ENCODE measurements at places on chromosomes 2 and 18.

GRCh38 chr2:143560724-143561123 is 431.5 kb downstream of the ARHGAP15 start:
- no peak for DNase-seq

- DNase-seq = no peak
Measured at GRCh38 chr2:169141713-169142352, 72.5 kb downstream of the DHRS9 start.

DNA sequence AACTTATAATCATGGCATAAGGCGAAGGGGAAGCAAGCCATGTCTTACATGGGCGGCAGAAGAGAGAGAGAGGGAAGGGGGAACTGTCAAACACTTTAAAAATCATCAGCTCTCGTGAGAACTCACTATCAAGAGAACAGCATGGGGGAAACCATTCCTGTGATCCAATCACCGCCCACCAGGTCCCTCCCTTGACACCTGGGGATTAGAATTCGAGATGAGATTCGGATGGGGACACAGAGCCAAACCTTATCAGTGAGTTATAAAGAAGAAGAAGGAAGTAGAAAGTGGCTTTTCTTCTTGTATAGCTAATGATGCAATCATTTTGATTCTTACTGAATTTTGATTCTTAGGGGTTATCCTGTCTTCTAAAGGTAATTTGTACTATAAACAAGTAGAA is 51.4 kb downstream of the SMCHD1 start:
- DNase-seq = no peak

DNA sequence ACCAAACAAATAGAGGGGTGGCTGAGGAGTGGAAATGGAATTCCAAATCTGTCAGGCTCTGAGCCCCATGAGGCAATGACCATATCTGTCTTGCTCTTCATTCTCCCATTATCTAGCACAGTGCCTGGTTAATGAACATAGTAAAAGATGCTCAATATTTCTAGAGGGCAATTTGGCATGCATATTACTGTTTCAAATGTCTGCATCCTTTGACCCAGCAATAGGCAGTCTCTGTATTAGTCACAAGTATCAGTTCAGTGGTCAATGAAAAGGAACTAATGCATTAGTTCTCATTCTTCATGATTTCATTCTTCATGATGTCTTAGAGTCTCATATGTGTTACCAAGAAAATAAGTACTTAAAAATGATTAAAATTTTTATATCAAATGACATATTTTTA is 28.4 kb upstream of the MALL start:
- DNase-seq = no peak

GRCh38 chr2:239727182-239727775 is 297.9 kb downstream of the NDUFA10 start:
- no peak for DNase-seq

GRCh38 chr2:171880774-171881173 is 13.3 kb downstream of the SLC25A12 start:
- no peak for DNase-seq

GRCh38 chr2:111918383-111918806 is 20.0 kb downstream of the MERTK start:
- DNase-seq = no peak

DNA sequence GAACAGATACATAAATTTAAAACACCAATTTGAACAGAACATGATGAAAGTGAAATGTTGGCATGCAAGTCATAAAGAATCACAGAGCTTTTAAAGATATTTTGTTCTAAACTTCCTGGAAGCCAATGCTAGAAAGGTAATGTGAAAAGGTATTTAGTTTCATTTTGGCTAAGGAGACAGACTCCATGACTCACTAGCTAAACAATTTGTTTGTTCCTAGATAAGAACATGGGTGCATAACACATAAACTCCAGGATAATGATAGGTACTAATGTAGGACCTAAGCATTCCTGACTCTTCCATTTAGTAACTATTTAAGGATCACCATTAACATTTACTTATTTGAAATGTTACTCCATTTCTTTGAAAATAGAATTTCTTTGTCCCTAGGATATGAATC is 292.5 kb upstream of the CNTNAP5 start:
- DNase-seq = no peak

DNA sequence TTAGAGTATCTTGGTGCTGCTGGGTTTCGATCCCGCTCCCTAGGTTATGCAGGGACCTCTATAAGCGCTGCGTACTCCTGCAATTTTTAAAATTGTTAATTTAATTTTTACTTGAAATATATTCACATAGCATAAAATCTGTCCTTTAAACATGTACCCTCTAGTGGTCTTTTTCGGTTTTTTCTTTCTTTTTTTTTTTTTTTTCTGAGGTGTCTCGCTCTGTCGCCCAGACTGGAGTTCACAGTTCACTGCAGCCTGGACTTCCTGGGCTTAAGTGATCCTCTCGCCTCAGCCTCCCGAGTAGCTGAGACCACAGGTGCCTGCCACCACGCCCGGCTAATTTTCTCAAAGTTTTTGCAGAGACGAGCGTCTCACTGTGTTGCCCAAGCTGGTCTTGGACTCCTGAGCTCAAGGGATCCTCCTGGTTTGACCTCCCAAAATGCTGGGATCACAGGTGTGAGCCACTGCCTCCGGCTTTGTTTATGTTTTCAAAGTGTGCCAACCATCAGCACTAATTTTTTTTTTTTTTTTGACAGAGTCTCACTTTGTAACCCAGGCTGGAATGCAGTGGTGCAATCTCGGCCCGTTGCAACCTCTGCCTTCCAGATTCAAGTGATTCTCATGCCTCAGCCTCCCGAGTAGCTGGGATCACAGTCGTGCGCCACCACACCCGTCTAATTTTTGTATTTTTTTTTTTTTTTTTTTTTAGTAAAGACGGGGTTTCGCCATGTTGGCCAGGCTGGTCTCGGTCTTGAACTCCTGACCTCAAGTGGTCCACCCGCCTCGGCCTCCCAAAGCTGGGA is 585 bp upstream of the MOB1A start:
- DNase-seq = no peak

GRCh38 chr18:23450022-23450421 is 3.1 kb upstream of the RIOK3 start:
- no peak for DNase-seq
